ENCODE measurements at places on chromosomes 16 and 17. TPM values are rescaled to one million over a fixed set of nuclear protein-coding genes. Genes with fewer than 3 reads are reported as not detected.

- no peaks in the 10 kb centered on the region for H3K27me3 ChIP-seq
- H3K27ac ChIP-seq, result no peak overlapping the region
- H3K4me3 ChIP-seq, result no peak overlapping the region
- DNase-seq, result no peak
Observed at GRCh38 chr17:79090443-79091225, 16.0 kb downstream of the ENGASE start.

SLFN5 gene
- total RNA-seq, result 14.5 TPM

MNT gene
- total RNA-seq, result 26.0 TPM

GRCh38 chr16:77939968-77940367 is 82.4 kb upstream of the CLEC3A start:
- H3K27ac ChIP-seq, result no peak overlapping the region
- H3K4me3 ChIP-seq, result no peak overlapping the region
- H3K36me3 ChIP-seq, result no peaks in the 10 kb centered on the region
- DNase-seq, result no peak
- H3K4me1 ChIP-seq, result no peaks in the 10 kb centered on the region

DNA sequence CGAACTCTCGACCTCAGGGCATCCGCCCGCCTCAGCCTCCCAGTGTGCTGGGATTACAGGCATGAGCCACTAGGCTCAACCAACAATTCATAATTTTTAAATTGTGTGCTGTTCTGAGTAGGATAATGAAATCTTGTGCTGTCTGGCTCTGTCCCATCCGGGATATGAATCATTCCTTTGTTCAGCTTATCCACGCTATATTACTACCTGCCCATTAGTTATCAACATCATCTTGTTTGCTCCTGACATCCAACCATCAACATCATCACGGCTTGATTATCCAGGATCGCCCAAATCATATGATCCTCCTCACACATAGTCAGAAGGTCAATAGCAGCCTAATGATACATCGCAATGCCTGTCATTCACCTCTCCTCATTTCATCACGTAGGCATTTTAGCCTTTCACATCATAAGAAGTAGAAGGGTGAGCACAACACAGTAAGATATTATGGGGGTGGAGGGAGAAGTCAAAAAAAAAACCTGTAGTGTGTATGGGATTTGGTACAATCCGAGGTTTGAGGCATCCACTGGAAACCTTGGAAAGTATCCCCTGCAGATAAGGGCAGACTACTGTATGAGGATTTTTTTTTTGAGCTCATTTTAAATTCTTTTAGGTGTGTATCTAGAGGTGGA is 77.0 kb upstream of the SIAH1 start:
- H3K27ac ChIP-seq, result peak overlapping the region; percentile 67
- no peaks in the 10 kb centered on the region for H3K36me3 ChIP-seq
- no peaks in the 10 kb centered on the region for H3K27me3 ChIP-seq
- H3K4me3 ChIP-seq, result no peak overlapping the region

NLGN2 gene
- 12.7 TPM for total RNA-seq

- H3K27ac ChIP-seq, result no peak overlapping the region
- no peak overlapping the region for H3K4me3 ChIP-seq
- H3K27me3 ChIP-seq, result no peaks in the 10 kb centered on the region
- no peak for DNase-seq
Observed at GRCh38 chr17:71592431-71592830, 528.4 kb upstream of the SOX9 start.

ARHGDIG gene
- total RNA-seq, result not detected

- H3K4me3 ChIP-seq, result no peak overlapping the region
- no peak for DNase-seq
- H3K27me3 ChIP-seq, result no peaks in the 10 kb centered on the region
- H3K4me1 ChIP-seq, result peaks cover 2% of the 10 kb centered on the region
- no peak overlapping the region for H3K27ac ChIP-seq
Observed at GRCh38 chr17:44439168-44439567, 49.7 kb upstream of the ITGA2B start.

ITGAX gene
- total RNA-seq, result not detected

- H3K27me3 ChIP-seq, result no peaks in the 10 kb centered on the region
- no peak overlapping the region for H3K27ac ChIP-seq
- no peaks in the 10 kb centered on the region for H3K4me1 ChIP-seq
- no peaks in the 10 kb centered on the region for H3K36me3 ChIP-seq
- H3K4me3 ChIP-seq, result no peak overlapping the region
- DNase-seq, result no peak
Observed at GRCh38 chr17:16471295-16471694, 20.7 kb downstream of the LRRC75A start.

SBK1 gene
- 1.5 TPM for total RNA-seq

DNA sequence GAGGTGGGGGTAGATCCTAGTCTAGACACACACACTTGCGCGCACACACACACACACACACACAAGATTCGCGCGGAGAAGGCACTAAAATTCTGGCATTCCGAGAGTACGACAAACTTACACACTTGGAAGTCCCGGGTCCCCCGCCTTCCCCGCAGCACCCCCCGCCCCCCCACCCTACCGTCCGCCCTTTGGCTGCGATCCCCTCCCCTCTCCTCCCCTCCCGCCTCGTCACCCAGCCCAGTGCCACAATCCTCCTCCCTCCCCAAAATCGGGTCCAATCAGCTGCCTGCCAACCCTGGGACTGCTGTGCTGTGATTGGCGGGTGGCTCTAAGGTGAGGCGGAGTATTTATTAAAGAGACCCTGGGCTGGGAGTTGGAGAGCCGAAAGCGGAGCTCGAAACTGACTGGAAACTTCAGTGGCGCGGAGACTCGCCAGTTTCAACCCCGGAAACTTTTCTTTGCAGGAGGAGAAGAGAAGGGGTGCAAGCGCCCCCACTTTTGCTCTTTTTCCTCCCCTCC is at the start of gene SOX9:
SOX9 (plus strand) TSS at position 379 of the 522 bp plus-strand sequence. CDS start 372 bp downstream, outside the sequence.
- H3K27ac ChIP-seq, result peak within 1 kb of the TSS; percentile 83
- peaks cover 33% of the 10 kb centered on the region for H3K36me3 ChIP-seq
- H3K4me3 ChIP-seq, result peak within 1 kb of the TSS; percentile 85
- peaks cover 37% of the 10 kb centered on the region for H3K4me1 ChIP-seq
- H3K27me3 ChIP-seq, result no peaks in the 10 kb centered on the region

DNA sequence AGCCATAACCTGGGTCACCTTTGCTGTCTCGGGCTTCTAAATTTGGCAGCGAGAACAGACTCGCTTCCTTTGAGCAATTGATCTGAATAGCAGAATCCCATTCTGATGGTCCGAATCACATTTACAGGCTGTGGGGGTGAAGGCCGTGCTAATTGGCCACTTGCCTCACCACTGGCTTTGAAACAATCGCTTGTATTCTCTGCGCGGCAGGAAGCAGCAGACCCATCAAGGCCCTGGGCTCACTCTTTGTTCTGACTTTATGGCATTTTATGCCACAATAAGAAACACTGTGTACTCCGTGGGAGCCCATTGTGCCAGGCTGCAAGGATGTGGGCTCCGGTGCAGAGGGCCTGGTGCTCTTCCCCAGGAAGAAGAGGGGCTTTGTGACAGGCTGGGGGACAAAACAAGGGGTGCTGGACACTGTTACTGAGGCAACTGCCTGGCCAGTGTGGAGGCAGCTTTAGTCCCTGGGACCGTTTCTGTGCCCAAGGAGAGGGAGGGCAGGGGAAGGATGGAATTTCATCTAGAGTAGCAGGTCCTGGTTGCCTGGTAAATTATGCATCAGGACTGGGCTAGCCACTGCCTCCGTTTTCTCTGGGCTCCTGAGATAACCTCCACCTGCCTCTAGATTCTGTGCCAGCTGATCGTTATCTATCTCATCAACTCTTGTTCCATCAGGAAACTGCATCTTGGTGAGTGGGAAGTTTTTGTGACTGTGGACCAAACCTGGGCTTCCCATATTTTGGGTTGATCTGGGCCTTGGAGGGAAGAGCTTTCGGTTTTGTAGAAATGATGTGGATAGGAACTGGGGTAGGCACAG is 78.5 kb downstream of the MRC2 start:
- DNase-seq, result no peak
- H3K36me3 ChIP-seq, result no peaks in the 10 kb centered on the region
- no peak overlapping the region for H3K27ac ChIP-seq
- peaks cover 29% of the 10 kb centered on the region for H3K4me1 ChIP-seq

GRCh38 chr17:35890774-35891155 is 10.6 kb upstream of the CCL5 start:
- no peaks in the 10 kb centered on the region for H3K36me3 ChIP-seq
- H3K4me1 ChIP-seq, result no peaks in the 10 kb centered on the region
- H3K27me3 ChIP-seq, result no peaks in the 10 kb centered on the region
- DNase-seq, result no peak

CDRT15L2 gene
- total RNA-seq, result not detected

TLE7 gene
- total RNA-seq, result not detected

DNA sequence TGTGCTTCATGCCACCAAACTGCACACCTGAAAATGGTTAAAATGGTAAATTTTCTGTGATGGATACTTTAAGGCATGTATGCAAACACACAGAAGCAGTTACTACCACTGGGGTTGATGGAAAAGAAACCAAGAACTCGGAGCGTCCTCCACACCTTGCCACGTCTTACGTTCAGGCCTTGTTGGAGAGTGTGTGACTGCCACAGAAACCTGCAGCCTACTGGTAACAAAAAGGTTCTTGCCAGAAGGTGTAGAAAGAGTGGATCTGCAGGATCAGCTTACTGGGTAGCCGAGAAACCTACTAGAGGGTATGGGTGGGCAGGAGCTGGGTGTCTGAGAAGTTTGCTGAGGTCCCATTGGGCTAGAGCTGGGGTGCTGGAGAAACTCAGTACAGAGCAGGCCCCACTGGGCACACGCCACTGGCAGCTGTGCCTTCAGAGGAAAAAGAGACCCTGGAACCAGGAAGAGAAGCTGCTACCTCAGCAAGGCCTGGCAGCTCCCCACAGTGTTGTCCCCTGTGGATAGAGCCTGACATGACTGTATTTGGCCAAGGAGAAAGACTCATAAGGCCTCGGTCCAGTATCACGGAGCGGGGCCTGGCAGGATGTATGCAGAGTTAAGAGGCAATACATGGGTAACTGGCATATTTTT is 204.6 kb downstream of the SEC14L1 start:
- H3K4me3 ChIP-seq, result no peak overlapping the region
- DNase-seq, result no peak
- peaks cover 19% of the 10 kb centered on the region for H3K4me1 ChIP-seq
- H3K36me3 ChIP-seq, result peaks cover 39% of the 10 kb centered on the region
- H3K27ac ChIP-seq, result no peak overlapping the region
- no peaks in the 10 kb centered on the region for H3K27me3 ChIP-seq

DNA sequence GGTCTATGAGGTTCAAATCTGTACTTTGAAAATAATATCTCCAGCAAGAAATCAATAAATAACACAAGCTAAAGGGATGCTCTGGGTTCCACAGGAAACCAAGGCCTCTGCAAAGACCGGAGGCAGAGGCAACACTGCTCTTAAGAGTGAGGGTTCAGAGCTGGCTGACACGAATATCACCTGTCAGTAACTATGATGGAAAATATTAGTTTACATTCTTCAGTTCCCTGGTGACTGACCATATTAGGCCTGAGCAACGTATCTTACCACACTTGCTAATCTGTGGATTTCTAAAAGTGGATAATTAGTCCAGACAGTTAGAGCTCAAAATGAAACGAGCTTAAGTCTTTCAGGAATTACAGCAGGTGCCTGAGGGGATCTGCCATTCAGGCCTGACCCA is 459.3 kb downstream of the HS3ST3B1 start:
- H3K36me3 ChIP-seq, result no peaks in the 10 kb centered on the region
- peaks cover 13% of the 10 kb centered on the region for H3K4me1 ChIP-seq
- H3K27ac ChIP-seq, result no peak overlapping the region
- DNase-seq, result no peak
- H3K4me3 ChIP-seq, result no peak overlapping the region

Data from PC-3 (cell line).